RPMI7951 (cell line): ENCODE measurements at places on chromosomes 13 and 19. TPM values are rescaled to one million over a fixed set of nuclear protein-coding genes. Genes with fewer than 3 reads are reported as not detected.

GRCh38 chr13:110624766-110625756, 9.7 kb downstream of the NAXD start:
- no peak for DNase-seq

NLRP11 gene
- 1.3 and 1.7 TPM in 2 replicates for total RNA-seq

GRCh38 chr19:46728693-46729339, 11.9 kb upstream of the PRKD2 start:
- peak; percentile 31 for DNase-seq

- DNase-seq, result peak; percentile 51
Observed at GRCh38 chr19:46478356-46478986, 7.1 kb upstream of the PNMA8A start.

ATP12A gene
- not detected in 2 replicates for total RNA-seq

GRCh38 chr13:79645569-79645968, 164.6 kb downstream of the NDFIP2 start:
- DNase-seq, result no peak

- DNase-seq, result peak; percentile 1
Observed at GRCh38 chr13:73000027-73000674, 58.7 kb upstream of the KLF5 start.

DNA sequence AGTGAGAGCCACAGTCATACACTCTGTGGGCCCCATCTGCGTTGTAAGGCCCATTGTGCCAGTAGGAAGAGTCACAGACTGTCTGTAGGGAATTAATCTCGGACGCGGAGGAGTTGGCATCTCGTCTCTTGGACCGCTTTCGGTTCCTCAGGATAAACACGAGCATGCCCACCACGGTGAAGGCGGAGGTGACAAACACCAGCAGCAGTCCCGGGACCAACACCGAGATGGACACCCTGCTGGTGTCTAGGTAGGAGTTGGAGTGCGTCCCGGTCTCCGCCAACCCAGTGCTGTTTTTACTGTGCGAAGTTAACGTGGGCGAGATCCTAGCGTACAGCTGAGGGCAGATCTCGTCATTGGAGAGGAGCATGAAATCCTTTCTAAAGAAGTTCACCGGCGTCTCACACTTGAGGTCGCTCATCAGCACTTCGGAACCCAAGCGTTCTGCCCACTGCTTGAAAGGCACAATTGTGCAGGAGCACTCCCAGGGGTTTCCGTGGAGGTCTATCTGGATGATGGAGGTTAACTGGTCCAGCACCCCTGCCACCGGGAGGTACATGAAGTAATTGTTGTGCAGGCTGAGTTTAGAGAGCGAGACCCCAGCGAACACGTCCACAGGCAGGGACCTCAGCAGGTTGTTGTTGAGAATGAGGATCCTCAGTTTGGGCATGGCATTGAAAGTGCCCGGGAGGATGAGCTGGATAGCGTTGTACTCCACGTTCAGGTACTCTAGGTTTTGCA, 2.7 kb downstream of the SLITRK1 start:
- no peak for DNase-seq

DNA sequence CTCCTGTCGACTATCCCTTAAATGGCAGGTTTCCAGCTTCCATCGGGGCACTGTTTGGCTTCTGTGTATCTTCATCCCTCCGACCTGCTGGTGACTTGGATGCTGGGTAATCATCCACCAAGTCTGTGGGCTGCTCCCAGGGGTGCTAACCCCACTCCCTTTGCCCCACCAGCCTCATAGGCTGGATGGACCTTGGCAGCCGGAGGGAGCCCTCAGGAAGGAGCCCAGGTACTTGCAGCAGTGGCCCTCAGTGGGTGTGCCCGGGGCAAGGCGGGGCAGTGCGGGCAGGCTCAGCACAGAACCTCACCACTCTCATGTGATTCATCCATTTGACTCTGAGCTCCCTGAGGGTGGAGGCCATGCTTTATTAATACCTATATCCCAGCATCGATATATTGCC, 27.4 kb upstream of the TUBGCP3 start:
- DNase-seq, result no peak
